ENCODE measurements at places on chromosomes 6 and 20. TPM values are rescaled to one million over a fixed set of nuclear protein-coding genes. Genes with fewer than 3 reads are reported as not detected.

GRCh38 chr6:82573254-82573972, 209.8 kb downstream of the TPBG start:
- DNase-seq = no peak

- no peak for DNase-seq
Observed at GRCh38 chr6:123841067-123841896, 37.6 kb downstream of the NKAIN2 start.

DNA sequence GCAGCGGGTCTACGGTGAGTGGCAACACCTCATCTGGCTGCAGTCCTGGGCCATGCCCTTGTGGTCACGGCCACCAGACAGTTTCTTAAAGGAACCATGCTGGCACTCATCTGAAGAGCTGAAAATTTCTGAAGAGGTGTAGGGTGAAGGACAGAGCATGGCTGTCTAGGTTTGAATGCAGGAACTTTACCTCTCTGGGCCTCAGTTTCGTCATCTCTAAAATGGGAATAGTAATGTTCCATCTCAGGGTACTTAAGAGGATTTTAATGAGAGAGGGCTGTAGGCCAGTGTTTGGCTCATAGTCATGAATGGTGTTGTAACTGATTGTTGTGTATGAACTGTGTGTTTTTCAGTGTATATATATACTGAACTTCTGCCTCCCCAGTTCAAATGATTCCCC, 5.8 kb downstream of the COX4I2 start:
- no peak for DNase-seq

GRCh38 chr6:89862273-89862672, 32.0 kb upstream of the GJA10 start:
- DNase-seq = no peak

DNA sequence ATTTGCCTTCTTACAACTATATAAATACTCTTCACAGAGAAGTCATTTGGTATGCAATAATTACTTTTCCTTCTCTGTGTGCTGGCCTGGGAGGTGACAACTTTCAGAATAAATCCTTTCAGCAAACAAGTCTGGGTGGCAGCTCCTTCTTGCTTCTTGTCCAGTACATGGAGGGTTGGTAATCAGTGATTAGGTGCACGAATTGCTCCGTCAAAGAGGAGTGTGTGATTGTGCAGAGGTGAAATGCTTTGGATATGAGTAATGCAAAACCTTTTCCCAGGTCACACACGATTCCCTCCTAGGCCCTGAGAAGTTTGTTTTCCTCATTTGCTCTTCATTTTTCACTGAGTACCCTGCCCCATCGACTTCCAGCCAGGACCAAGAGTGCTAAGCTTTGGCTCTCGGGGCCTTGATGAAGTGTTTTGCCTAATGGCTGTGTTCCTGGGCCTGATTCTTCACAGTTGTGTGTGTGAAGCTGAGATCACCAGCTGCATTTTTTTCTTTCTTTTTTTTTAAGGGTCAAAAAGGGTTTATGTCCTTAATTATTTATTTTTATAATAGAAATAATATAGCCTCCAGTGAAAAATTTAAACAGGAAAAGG, 216.5 kb downstream of the ZMYND8 start:
- DNase-seq = no peak

DNA sequence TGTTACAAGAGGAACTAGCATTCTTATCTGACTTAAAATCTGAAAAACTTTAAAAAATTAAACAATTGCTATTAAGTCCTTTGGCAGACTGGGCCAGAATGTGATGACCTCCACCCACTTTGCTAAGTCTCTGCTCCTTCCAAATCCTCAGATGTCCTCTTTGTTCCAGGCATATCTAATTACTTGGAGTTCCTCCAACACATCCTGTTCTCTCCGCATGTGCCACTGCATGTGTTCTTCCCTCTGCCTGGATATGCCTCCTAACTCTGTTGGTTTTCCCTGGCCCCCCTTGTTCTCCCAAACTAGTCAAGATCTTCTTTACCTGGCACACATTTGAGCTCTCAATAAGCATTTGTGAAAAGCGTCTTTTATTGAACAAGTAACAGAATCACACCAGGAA, 23.1 kb downstream of the ELOVL2 start:
- no peak for DNase-seq

DNA sequence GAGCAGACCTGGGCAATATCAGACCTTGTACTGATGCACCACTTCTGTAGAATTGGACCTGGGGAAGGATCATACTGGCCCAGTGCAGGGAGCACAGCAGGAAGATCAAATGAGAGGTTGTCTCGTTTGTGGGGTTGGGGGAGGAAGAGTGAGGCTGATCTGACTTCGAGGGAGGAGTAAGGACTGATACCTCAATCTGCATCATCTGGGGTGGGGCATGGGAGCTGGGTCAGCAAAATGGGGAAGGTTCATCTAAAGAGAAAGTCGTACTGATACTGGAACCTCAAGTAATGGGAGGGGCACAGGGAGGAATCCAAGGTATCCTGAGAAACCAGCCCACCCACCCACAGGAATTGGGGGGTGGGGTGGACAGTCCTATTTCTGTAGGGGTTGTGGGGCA, 3.7 kb downstream of the RNF39 start:
- DNase-seq = no peak

GRCh38 chr6:23323897-23324296, 754.5 kb downstream of the HDGFL1 start:
- no peak for DNase-seq

DNA sequence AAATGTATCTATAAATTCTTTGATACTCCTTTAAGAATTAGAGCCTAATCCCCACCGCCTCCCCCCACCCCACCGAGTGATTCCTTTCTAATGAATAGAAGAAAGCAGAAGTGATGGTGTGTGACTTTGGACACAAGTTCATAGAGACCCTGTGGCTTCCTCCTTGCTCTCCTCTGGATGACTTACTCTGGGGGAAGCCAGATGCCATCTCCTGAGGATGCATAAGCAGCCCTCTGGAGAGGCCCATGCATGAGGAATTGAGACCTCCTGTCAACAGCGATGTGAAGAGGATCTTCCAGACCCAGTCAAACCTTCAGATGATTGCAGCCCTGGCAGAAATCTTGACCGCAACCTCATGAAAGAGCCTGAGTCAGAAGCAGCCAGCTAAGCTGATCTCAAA, 21.1 kb downstream of the AHCY start:
- no peak for DNase-seq

DNA sequence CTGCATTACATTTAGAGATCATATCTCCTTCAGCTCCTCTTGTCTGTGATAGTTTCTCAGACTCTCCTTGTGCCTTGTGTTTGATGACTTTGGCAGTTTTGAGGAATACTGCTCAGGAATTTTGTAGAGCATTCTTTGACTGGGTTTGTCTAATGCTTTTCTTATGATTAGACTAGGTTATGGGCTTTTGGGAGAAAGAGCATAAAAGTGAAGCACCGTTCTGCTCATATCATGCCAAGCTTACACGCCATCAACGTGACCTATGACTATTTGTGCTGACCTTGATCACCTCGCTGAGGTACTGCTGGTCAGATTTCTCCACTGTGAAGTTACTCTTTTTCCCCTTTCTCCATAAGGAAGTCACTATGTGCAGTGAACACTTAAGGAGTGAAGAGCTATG, 256.0 kb downstream of the LY86 start:
- DNase-seq = no peak

- DNase-seq = no peak
Observed at GRCh38 chr6:164507206-164507940, 802.0 kb downstream of the C6orf118 start.

DNA sequence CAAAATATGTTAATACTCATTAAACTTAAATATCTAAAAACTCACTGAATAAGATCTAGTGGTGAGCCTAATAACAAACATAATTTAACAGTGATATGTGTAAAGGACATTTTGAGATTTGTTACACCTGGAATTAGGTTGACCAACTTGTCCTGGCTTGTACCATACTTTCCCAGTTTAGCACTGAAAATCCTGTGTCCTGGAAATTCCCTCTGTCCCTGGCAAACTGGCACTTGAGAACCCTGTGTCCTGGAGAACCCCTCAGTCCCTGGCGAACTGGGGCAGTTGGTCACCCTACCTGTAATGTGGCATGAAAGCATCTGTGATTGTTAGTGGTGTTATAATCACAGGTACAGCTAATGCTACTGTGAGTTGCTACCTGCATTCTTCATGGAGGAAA, 6.9 kb upstream of the PRND start:
- no peak for DNase-seq

GRCh38 chr20:57567471-57568079, 6.7 kb downstream of the PCK1 start:
- no peak for DNase-seq

DNA sequence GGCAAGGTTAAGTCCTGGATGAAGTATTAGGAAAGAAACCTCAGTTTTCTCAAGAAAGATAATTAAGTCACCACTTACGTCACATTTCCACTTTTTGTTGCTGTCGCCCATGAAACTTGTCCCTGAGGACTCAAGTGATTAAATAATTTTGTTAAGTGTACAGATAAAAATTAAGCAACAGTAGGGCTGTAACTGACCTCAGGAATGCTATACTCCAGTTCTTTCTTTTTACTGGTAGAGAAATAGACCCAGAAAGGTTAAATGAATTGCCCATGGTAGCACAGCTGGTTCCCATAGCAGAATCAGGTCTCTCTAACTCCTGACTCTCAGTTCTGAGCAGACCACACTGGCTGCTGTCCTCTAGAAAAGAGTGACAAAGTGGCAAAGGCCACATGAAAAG, 54.5 kb downstream of the CLIC5 start:
- no peak for DNase-seq

GRCh38 chr20:25470045-25470444, 62.6 kb downstream of the GINS1 start:
- no peak for DNase-seq

DNA sequence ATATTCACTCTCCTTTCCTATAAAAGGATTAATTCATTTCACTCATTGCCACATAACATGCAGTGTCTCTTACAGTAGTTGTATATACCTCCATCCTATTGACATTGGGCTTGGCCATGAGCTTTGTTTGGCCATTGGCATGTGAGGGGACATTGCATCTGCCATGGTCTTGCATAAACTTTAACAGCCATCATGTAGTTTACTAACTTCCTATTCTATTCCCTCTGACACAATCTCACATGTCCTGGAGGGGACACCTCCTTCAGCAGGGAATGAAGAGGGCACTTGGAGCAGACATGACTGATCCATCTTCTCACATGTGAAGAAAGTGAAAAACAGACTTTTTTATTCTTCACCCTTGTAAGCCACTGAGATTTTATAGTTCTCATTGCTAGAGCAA, 115.5 kb upstream of the MARCKS start:
- no peak for DNase-seq

DNA sequence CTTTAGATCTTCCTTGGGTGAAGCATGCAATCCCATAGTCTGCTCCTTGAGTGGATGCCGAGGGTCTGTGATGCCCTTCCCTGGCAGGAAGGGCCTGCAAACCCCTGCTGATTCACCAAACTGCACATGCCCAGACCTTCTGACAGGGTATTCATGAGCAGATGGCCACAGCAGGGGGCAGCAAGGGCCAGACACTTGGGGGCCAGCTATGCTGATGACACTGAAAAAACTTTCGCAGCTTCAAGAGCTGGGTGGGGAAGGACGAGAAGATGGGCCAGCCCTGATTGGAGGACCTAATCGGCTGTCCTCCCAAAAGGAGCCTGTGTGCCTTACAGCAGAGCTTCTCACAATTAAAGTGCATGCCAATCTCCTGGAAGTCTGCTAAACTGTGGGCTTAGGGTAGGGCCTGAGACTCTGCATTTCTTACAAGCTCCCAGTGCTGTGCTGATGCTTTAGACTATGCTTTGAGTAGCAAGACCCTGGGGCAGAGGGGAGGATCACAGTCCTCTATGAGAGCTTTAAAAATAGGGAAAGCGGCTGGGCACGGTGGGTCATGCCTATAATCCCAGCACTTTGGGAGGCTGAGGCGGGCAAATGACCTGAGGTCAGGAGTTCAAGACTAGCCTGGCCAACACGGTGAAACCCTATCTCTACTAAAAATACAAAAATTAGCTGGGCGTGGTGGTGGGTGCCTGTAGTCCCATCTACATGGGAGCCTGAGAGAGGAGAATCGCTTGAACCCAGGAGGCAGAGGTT, 15.2 kb upstream of the GDAP1L1 start:
- DNase-seq = no peak

DNA sequence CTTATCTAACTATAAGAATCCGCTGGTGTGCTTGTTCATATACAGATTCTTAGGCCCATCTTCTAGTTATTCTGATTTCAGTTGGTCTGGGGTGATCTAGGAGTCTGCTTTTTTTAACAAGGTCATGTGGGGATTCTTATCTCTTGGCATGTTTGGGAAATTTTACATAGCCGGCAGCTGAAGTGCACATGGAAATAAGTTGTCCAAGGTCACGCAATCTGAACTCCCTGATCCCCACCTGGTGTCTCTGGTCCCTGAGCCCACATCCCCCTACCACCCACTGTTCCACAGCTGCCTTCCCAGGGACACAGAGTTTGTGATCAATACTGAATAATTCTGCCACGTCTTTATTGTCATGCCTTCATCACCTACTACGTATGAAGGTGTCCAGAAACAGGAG, 90.8 kb downstream of the SSR1 start:
- DNase-seq = no peak

- DNase-seq = no peak
Observed at GRCh38 chr6:79427721-79428120, 109.5 kb downstream of the LCA5 start.

DNA sequence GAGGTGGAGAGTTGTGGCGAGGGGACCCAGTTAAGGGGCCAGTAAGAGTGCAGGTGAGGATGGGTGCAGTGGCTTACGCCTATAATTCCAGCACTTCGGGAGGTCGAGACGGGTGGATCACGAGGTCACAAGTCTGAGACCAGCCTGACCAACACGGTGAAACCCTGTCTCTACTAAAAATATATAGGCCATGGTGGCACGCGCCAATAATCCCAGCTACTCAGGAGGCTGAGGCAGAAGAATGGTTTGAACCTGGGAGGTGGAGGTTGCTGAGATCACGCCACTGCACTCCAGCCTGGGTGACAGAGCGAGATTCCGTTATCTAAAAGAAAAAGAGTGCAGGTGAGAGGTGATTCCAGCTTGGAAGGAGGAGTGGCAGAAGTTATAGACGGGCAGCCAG, 28.0 kb downstream of the PPP1R3G start:
- no peak for DNase-seq

GRCh38 chr6:65819152-65819551, 112.1 kb upstream of the EYS start:
- DNase-seq = no peak

NFS1 gene
- total RNA-seq = 33.6 TPM

GHRH gene
- total RNA-seq = 10.7 TPM

THEMIS gene
- 0.97 TPM for total RNA-seq

ANKRD66 gene
- not detected for total RNA-seq

HSPA1A gene
- total RNA-seq = 197 TPM

MCHR2 gene
- total RNA-seq = not detected

OTOR gene
- not detected for total RNA-seq

MUCL3 gene
- total RNA-seq = not detected

TCP11 gene
- total RNA-seq = not detected

LY6G6F gene
- not detected for total RNA-seq

MUC22 gene
- total RNA-seq = not detected

CST2 gene
- not detected for total RNA-seq

TTPAL gene
- 7.6 TPM for total RNA-seq

BEND6 gene
- total RNA-seq = 0.82 TPM

ASXL1 gene
- 32.1 TPM for total RNA-seq

SRMS gene
- total RNA-seq = not detected

MARCKS gene
- total RNA-seq = 32.6 TPM

Data from left cardiac atrium (tissue), 4 donors.